ENCODE measurements at places on chromosomes 4 and X.
A peak's percentile ranks its signal among the peaks of the same experiment; 100 is the strongest.

DNA sequence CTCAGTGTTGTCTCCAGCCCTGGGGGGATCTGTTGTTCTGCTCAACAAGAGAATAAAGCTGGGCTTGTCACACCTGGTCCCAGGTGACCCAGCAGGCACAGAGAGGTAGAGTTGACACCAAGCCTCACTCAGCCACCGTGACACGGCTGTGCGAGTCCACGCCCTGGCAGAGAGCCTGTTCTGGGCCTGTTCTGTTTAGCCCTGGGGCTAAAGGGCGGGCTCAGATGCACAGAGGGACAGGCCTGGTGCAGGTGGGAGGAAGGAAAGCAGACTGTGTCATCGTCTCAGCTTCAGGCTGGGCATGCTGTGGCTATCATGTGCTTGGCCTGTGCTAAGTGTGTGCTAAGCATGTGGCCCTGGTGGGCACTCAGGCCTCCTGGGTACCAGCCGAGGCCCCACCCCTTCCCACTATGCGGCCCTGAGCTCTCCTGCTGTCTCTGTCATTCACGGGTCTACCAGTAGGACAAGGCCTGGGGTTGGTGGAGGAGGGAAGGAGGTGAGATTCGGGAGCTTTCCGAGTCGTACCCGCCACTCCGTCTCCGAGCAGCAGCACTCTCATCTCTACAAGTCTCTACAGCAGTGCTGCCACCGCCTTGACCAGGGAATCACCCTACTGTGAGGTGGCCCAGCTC lies 10.8 kb downstream of the WFS1 start:
- DNase-seq: no peak

DNA sequence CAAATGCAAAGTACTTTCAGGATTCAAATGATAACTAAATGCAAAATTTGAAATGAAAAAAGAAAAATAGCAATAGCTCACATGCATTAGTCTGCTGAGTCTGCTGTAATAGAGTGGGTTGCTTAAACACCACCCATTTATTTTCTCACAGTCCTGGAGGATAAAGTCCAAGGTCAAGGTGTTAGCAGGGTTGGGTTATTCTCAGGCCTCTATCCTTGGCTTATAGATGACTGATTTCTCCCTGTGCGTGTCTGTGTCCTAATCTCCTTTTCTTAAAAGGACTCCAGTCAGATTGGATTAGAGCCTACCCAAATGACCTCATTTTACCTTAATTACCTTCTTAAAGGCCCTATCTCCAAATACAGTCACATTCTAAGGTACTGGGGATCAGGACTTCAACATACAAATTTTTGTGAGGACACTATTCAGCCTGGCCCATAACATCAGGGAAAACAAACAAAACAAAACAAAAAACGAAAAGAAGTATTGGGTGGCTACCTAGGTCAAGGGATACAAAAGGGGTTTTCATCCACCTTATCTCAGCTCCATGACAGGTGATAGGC lies 6.3 kb upstream of the TBL1X start:
- DNase-seq: no peak

GRCh38 chr4:71550220-71551165 lies 211.7 kb downstream of the SLC4A4 start:
- DNase-seq: peak; percentile 41

GRCh38 chrX:87728459-87728858 lies 210.9 kb downstream of the KLHL4 start:
- no peak for DNase-seq

DNA sequence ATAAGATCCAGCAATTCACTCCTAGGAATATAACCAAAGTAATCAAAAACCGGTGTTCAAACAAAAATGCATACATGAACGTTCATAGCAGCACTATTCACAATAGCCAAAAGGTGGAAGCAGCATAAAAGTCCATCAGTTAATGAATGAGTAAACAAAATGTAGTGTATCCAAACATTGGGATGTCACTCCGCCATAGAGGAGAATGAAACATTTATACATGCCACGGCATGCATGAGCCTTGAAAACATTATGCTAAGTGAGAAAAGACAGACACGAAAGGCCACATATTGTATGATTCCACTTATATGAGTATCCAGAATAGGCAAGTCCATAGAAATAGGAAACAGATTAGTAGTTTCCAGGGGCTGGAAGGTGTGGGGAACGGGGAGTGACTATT lies 11.0 kb upstream of the PDLIM3 start:
- no peak for DNase-seq

All from brain pericyte (primary cell).